ENCODE measurements at places on chromosomes 1 and 21.
A peak's percentile ranks its signal among the peaks of the same experiment; 100 is the strongest.

- DNase-seq = no peak
Measured at GRCh38 chr1:205531191-205532025, 26.9 kb downstream of the CDK18 start.

GRCh38 chr1:94819945-94820746 lies at the start of gene SLC44A3:
SLC44A3 (plus strand) TSS chr1:94820357; CDS start chr1:94820452, 95 bp downstream.
- no peak for DNase-seq

DNA sequence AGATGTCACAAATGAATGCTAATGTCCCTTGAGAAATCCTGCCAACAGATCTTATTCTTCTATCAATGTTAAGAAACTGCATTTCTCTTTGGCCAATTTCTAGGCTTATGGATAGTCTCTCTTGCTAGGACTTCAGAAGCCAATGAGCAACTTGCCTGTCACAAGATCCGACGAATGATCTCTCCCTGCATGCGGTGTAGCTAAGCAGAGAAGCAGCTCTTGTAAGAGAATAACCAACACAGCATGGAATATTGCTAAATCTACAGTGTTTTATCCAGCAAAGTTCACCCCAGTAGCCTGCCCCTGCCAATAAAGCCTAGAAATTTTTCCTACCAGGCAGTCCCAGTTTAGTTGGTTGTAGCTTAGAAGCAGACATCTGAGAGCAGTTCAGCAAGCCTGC lies 2.1 kb upstream of the SLC44A5 start:
- no peak for DNase-seq

DNA sequence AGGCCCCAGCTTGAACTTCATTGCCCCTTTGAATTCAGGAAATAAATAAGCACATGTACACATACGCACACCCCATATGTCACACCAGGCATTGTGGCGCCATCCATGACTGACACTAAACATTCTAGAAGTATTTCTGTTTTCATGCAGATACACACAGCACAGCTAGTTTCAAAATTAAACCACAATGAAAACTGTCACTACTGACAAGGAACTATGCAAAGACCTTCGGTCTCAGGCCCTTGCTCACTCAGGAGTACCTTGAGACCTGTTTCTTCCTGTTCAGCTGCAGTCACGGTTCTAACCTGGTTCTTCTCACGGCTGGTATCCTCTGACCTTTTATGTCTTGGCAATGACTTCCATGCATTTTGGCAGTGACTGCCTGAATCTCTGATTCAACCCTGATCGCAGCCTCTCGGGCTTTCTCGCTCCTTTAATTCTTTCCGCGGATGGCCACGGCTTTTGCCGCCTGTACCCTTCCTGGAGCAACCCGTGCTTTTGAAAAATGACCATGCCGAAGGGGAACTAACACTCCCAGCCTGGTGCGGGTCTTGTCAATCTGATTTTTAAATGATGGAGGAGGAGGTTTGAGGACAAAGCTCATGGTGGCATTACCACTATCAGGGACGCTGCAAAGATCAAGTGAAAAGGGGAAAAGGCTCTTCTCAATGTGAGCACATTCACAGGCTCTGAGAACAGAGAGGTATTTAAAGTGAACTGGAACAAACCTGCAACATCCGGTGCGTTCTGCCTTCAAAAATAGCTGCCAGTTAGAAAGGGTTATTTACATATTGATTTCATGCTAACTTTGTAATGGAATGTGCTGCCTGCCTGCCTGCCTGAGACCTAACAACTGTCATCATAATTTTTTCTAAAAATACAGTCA lies 384.6 kb downstream of the RRAGC start:
- DNase-seq = no peak

DNA sequence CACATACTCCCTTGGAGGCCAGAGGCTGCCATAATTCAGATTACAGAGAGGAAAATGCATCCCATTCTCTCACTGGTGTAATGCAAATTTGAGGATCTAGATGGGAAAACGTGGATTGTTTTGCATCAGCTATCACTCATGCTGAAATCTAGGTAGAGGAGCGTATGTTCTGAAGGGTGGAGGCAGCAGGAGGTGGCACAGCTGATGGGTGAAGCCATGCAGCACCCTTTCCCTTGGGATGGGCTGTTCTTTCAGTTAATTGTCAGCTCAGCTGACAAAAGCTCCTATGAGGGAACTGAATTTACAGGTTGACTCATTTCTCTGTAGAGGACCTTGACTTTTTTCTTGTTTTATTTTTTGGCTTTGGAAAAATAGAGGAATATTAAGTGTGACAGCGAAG lies 41.8 kb downstream of the CAMTA1 start:
- DNase-seq = no peak

DNA sequence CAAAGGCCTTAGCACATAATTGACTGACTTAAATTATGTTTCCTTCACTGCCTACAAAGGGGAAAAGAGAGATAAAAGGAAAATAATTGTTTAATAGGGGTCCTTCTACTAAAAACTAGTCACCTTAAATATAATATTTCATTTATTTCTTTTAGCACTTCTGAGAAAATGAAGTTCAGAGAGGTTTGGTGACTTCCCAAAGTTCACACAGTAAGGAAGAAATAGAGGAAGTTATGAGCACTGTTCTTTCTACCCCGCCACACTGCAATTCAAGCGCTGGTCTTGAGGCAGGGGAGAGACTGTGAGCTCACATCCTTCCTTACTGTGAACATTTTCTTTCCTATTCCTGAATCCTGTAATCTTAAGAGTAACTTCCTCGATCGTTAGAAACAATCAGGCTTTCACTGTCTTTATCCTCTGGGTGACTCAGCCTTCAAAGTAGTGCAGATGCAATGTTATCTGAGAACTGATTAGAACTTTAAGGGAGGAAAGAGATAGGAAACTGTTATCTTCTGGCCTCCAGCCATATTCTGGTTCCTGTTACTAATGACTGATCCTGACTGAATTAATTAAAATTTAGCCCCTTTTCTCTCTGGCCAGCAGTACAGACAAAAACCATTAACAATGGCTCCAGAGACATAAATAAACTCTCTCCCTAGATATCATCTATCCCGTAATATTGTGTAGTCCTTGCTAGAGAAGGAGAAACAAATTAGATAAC lies 6.8 kb downstream of the RGS5 start:
- DNase-seq = no peak

DNA sequence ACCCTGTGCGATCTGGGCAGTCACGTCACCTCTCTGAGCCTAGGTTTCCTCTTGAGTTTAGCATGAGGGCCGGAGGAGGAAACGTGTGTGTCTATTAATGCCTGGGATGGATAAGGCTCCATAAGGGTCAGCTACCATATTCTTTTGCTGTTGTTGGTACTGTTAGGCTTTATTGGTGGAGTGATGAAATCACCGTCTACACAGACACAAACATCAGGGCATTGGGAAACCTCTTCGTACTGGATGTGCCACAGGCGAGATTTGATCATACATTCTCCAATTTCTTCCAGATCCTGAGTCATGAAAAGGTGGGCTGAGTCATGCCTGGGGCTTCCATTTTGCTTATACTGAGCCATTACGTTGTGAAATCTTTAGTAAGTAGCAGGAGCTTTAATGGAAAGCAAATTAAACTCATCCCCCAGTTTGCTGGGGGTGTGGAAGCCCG lies 24.9 kb upstream of the GRHL3 start:
- no peak for DNase-seq

GRCh38 chr1:231233735-231234417 lies 7.1 kb upstream of the GNPAT start:
- no peak for DNase-seq

DNA sequence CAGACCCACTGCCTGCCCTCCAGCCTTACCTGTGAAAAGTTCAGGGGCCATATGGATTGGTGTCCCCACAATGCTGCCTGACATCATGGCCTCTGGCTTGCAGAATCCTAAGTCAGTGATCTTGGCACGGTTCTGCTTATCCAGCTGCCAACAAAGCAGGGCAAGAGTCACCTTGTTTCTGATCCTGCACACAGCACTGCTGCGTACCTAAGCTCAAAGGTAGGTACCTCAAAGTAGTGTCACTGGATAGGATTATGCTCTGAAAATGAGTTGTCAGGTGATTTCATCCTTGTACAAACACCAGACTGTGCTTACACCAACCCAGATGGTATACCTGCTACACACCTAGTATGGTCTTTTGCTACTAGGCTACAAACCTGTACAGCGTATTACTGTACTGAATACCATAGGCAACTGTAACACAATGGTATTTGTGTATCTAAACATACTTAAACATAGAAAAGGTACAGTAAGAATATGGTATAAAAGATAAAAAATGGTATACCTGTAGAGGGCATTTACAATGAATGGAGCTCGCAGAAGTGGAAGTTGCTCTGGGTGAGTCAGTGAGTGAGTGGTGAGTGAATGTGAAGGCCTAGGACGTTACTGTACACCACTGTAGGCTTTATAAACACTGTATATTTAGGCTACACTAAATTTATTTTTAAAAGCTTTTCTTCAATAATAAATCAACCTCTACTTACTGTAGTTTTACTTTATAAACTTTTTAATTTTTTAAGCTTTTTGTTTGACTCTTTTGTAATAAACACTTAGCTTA lies 29.1 kb upstream of the RBBP5 start:
- no peak for DNase-seq

DNA sequence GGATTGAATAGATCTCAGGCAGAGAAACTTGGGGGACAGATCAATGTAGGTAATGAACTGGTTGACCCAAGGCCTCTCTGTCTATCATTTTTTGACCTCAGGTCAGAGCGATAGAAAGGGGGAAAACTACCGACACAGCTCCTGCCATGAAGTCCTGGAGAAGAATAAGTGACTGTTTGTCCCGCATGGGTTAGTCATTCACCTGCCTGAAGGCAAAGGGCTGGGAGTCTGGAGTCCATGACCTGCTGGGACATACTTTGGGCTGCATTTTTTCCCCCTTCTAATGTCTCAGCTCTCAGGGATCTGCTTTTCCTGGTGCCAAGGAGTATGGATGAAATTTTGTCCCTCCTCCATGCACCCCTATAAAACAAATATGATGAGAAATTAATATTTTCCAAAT lies 1.6 kb upstream of the ROR1 start:
- no peak for DNase-seq

- no peak for DNase-seq
Measured at GRCh38 chr1:167679714-167680113, 42.1 kb upstream of the MPZL1 start.

GRCh38 chr1:33228935-33229487 lies 27.3 kb upstream of the ZNF362 start:
- no peak for DNase-seq

DNA sequence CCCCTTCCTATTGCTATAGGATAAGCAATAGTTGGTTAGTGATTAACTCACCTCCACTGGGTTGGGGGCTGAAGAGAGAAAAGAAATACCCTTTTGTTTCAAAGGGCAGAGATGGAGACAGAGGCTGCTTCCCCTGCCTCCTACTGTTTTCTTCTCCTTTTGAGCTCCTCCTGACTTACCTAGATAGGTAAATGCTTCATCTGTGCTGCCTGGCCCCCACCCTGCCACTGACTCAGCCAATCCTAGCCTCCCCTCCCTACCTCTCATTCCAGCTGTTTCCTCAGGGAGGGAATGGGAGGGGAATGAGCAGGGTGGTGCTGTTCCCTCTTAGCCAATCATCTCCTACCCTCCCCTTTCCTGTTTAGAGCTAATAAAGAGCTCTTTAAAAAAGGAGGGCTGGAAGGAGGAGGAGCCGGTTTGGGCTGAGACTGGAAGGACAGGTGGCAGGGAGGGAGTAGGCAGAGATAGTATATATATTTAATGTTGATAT lies at the start of gene C1orf116:
TSS of gene C1orf116 (minus strand) at position 229 of the 490 bp plus-strand sequence. CDS start 5,158 bp downstream, outside the sequence.
- peak; percentile 17 for DNase-seq

GRCh38 chr1:13751458-13751871 lies 51.5 kb downstream of the PRDM2 start:
- no peak for DNase-seq

Measured in NCI-H1092 (cell line).